ENCODE measurements at places on chromosomes 11 and 22. TPM values are rescaled to one million over a fixed set of nuclear protein-coding genes. Genes with fewer than 3 reads are reported as not detected.

The CRYAB gene
- polyA plus RNA-seq: 619 TPM

The PHOX2A gene
- polyA plus RNA-seq: 0.21 TPM

The DRD4 gene
- 1.2 TPM for polyA plus RNA-seq

The GPR83 gene
- polyA plus RNA-seq: 0.18 TPM

The TOMM22 gene
- 89.3 TPM for polyA plus RNA-seq

All from hindlimb muscle (tissue), 1 donor.